ENCODE measurements at places on chromosomes 3 and 15.

GRCh38 chr3:80079886-80080285 lies 312.1 kb upstream of the ROBO1 start:
- no peaks in the 10 kb centered on the region for H3K36me3 ChIP-seq
- H3K27me3 ChIP-seq = no peaks in the 10 kb centered on the region
- no peak for DNase-seq
- no peaks in the 10 kb centered on the region for H3K4me1 ChIP-seq
- H3K27ac ChIP-seq = no peak overlapping the region
- no peak overlapping the region for H3K4me3 ChIP-seq

DNA sequence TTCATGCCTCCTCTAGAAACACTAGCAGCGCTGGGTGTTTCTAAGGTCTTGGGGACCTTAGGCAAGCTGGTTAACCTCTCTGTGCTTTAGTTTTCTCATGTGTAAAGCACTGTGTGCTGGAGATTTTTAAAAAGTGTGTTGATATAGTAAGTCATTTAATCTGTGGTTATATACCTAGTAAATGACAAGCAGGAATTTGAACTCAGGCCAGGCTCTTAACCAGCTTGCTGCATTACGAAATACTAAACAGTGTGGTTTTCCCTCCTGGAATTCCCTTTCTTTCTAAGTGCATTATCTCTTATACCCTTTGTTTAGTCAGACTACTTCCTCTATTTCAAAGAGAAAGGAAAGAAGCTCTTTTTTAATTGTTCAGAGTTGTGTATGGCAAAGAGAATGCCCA lies 26.5 kb downstream of the NEO1 start:
- H3K27me3 ChIP-seq = no peaks in the 10 kb centered on the region
- H3K36me3 ChIP-seq = no peaks in the 10 kb centered on the region
- no peaks in the 10 kb centered on the region for H3K4me1 ChIP-seq
- H3K27ac ChIP-seq = no peak overlapping the region
- no peak for DNase-seq

GRCh38 chr15:73650416-73651126 lies 17.4 kb upstream of the NPTN start:
- no peaks in the 10 kb centered on the region for H3K4me1 ChIP-seq
- H3K4me3 ChIP-seq = no peak overlapping the region
- H3K27ac ChIP-seq = no peak overlapping the region
- no peaks in the 10 kb centered on the region for H3K36me3 ChIP-seq
- H3K27me3 ChIP-seq = peaks cover 5% of the 10 kb centered on the region

GRCh38 chr3:70742081-70742480 lies 429.6 kb upstream of the MDFIC2 start:
- H3K36me3 ChIP-seq = no peaks in the 10 kb centered on the region
- no peaks in the 10 kb centered on the region for H3K4me1 ChIP-seq

GRCh38 chr15:100940767-100941379 lies 21.7 kb downstream of the LRRK1 start:
- no peaks in the 10 kb centered on the region for H3K36me3 ChIP-seq
- H3K27me3 ChIP-seq = no peaks in the 10 kb centered on the region
- no peak overlapping the region for H3K27ac ChIP-seq
- no peaks in the 10 kb centered on the region for H3K4me1 ChIP-seq
- DNase-seq = no peak
- H3K4me3 ChIP-seq = no peak overlapping the region

DNA sequence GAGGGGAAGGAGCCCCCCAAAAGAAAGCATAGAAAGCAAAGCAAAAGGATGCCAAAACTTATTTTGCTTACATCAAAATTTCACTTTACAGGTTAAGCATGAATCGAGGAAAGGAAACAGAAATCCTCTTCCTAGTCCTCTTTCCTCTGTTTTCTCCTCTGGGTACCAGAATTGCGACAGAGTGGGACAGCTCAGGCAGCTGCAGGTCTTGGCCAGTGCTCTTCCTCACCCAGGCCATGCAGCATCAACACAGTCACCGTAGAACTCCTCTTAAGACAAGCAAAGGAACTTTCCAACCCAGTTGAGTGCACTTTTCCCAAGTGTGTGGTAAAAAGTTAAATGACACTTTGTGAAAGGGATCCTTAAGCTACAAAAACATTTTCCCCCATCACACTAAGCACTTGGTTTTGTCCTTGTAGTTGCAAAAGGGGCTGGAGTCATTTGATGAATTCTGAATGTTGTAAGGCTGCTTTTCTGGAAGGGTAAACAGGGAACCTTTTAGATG lies 45.9 kb upstream of the MEX3B start:
- DNase-seq = no peak
- H3K27me3 ChIP-seq = no peaks in the 10 kb centered on the region
- no peaks in the 10 kb centered on the region for H3K36me3 ChIP-seq
- no peak overlapping the region for H3K27ac ChIP-seq
- H3K4me1 ChIP-seq = no peaks in the 10 kb centered on the region

- H3K4me3 ChIP-seq = no peak overlapping the region
- H3K36me3 ChIP-seq = no peaks in the 10 kb centered on the region
- H3K4me1 ChIP-seq = no peaks in the 10 kb centered on the region
- H3K27ac ChIP-seq = no peak overlapping the region
- DNase-seq = no peak
These were observed 54.6 kb downstream of the SPRED1 start for GRCh38 chr15:38307251-38307650.

GRCh38 chr15:49721621-49722020 lies 100.8 kb downstream of the DTWD1 start:
- no peak overlapping the region for H3K4me3 ChIP-seq
- H3K4me1 ChIP-seq = no peaks in the 10 kb centered on the region
- no peaks in the 10 kb centered on the region for H3K36me3 ChIP-seq

DNA sequence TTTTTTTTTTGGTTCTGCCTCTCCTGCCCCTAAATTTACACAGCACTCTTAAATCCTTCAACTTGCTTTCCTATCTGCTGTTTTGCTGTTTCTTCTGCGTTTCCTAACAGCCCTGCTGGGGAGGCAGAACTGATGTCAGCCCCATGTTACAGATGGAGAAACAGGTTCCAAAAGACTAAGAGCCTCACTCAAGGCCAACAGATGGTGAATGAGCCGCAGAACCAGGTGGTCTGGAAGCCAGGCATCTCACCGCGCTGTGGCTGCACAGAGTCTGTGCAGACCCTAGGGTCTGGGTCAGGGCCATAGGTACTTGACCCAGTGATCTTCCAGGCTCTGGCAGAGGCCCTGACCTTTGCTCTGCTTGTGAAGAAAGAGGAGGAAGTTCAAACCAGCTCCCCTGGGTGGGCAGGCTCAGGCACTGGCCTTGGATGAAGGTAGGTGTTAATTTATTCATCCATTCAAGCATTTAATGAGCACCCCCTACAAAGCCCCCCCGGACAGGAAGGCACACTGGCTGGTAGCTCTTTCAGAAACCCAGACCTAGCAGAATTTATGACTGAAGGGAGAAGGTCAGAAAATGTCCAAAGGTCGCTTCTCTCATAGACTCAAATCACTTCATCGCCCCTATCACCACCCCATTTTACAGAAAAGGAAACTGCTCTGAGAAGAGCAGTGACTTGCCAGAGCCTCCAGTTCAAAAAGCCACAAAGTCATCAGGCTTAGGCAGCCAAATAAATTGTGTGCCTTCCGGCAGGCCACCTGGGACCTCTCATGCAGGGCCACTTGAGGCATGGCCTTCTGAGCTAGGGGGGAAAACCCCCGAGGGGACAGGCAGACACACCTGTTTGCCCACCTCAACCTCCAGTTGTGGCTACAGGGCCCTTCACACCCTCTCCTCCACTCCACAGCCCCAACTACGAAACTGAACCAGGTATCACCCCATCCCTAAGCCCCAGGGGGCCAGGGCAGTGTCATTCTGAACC lies 2.7 kb downstream of the CHDH start:
- no peak overlapping the region for H3K4me3 ChIP-seq
- no peaks in the 10 kb centered on the region for H3K36me3 ChIP-seq
- H3K27me3 ChIP-seq = peaks cover 24% of the 10 kb centered on the region
- peaks cover 10% of the 10 kb centered on the region for H3K4me1 ChIP-seq

- DNase-seq = no peak
- H3K4me3 ChIP-seq = no peak overlapping the region
These were observed 69.7 kb upstream of the POMGNT2 start for GRCh38 chr3:43175541-43175940.

DNA sequence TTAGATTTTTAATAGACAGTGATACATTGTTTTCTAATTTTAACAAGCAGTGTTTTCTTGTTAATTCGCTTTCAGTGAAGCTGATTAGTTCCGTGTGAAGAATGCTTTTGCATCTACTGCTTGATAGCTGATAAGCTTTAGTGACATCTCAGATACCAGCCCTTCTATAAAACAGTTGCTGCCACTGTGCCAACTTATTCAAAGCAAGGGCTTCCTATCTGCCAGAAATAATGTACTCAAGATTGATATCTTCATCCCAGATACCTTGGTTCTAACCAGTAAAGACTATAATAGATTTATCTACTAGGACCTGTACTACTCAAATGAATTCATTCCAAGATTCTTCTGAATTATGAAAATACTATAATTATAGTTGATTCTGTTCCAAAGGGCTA lies 30.4 kb downstream of the RARB start:
- H3K4me1 ChIP-seq = no peaks in the 10 kb centered on the region
- H3K27ac ChIP-seq = no peak overlapping the region
- H3K27me3 ChIP-seq = no peaks in the 10 kb centered on the region
- no peak for DNase-seq
- H3K4me3 ChIP-seq = no peak overlapping the region

DNA sequence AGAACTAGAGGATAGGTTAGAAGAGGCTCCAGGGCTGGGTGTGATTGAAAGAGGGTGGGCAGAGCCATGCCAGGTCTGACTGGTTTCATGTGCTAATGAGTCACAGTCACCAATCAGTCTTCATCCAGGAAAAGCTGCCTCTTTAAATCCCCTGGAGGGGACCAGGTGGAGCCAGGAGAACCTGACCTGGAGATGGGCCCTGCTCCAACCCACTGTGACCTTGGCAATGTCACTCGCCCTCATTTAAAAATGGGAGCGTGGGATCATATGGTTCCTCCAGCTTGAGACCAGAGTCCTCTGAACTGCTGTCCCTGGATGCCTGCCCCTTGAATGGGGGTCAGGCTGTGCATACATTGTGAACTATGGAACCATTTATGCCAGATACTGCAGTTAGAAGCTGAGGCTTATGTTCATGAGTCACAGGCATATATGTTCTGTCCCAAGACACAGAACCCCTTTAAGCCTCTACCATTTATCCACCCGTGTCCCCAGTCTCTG lies 23.0 kb downstream of the HES1 start:
- no peak overlapping the region for H3K27ac ChIP-seq
- H3K36me3 ChIP-seq = no peaks in the 10 kb centered on the region
- no peaks in the 10 kb centered on the region for H3K4me1 ChIP-seq
- no peak for DNase-seq
- H3K27me3 ChIP-seq = no peaks in the 10 kb centered on the region

DNA sequence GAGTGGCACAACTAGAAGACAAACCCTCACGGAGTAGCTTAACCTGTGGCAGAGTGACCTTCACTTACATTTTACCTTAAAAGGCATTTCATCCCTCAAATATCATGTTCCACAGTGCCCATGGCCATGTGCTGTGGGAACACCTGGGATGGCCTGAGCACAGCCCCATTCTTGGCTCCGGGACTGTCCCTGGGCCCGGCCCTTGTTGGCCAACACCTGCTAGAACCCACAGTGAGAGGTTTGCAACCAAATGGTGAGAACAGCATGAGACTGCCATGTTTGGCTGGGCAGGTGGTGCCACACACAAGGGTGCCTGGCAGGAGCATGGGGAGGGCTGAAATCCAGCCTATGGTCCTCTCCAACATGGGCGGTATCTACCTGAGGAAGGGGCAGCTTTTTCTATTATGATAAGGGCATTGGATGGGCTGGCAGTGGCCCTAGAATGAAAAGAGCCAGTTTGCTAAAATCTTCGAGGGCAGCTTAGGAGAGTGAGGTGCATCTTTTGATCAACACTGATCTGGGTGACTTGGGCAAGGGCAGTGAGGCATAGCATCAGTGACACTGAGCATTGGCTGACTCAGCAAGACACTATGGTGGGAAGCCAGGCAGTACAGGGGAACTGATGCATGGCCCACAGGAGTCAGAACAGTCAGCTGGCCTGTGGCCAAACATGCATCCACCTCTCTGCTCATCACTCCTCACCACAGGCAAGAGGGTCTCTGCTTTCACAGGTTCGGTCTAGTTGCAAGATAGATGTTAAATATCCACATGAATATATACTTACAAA lies 53.9 kb downstream of the SYNM start:
- H3K4me3 ChIP-seq = no peak overlapping the region
- no peaks in the 10 kb centered on the region for H3K36me3 ChIP-seq
- H3K27ac ChIP-seq = no peak overlapping the region
- H3K4me1 ChIP-seq = no peaks in the 10 kb centered on the region
- DNase-seq = no peak

DNA sequence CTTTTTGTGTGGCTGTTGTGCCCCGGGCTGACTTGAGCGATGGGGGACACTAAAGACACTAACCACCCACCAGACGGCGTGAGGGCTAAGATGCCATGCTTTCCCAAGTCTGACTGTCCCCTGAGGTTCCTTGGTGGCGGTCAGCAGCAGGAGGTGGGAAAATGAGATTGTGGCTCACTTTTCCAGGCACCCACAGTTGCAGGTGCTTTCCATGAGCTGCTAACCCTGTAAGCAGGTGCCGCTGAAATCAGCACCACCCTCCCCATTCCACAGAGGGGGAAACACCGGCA lies 17.7 kb downstream of the PRR23E start:
- no peak for DNase-seq
- H3K36me3 ChIP-seq = no peaks in the 10 kb centered on the region
- no peaks in the 10 kb centered on the region for H3K4me1 ChIP-seq
- H3K4me3 ChIP-seq = no peak overlapping the region

DNA sequence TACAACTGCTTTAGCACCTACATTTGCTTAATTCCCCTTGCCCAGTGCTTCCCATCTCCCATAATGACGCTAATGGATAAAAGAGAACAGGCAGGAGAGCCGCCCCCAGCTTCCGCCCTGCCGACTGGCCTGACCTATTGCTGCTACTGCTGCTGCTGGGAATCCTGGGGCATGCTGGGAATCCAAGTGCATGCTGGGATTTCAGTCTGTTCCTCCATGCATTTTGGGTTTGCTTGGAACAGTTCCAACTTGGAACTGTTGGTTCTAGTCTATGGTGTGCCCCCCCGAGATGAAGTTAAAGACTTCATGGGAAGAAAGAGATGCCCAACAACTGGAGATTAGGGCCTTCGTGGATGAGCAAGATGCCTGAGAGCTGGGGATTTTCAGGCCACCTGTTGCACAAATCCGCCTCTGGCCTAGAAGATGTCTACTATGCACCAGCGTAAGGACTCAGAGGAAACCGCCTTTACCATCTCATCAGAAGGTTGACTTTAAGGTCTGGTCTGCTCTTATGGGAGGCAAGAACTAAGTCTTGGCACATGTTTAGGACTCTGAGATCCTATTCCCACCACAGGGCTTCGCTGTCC lies 29.0 kb downstream of the HAPLN3 start:
- no peaks in the 10 kb centered on the region for H3K27me3 ChIP-seq
- H3K4me3 ChIP-seq = no peak overlapping the region
- no peaks in the 10 kb centered on the region for H3K36me3 ChIP-seq
- H3K27ac ChIP-seq = no peak overlapping the region
- H3K4me1 ChIP-seq = no peaks in the 10 kb centered on the region
- DNase-seq = no peak
